ENCODE measurements at places on chromosomes 4 and X. TPM values are rescaled to one million over a fixed set of nuclear protein-coding genes. Genes with fewer than 3 reads are reported as not detected.

GRCh38 chrX:132622130-132622529 is 133.3 kb upstream of the MBNL3 start:
- H3K27me3 ChIP-seq: peaks cover 29% of the 10 kb centered on the region
- no peak for DNase-seq
- no peak overlapping the region for H3K4me3 ChIP-seq
- no peaks in the 10 kb centered on the region for H3K36me3 ChIP-seq
- no peaks in the 10 kb centered on the region for H3K4me1 ChIP-seq
- H3K27ac ChIP-seq: no peak overlapping the region

GRCh38 chr4:54746218-54746617 is 88.5 kb downstream of the KIT start:
- no peak overlapping the region for H3K4me3 ChIP-seq
- no peaks in the 10 kb centered on the region for H3K27me3 ChIP-seq
- no peaks in the 10 kb centered on the region for H3K36me3 ChIP-seq
- no peak overlapping the region for H3K27ac ChIP-seq
- no peak for DNase-seq

GRCh38 chr4:3770323-3771163 is 4.4 kb downstream of the ADRA2C start:
- no peaks in the 10 kb centered on the region for H3K36me3 ChIP-seq
- no peak overlapping the region for H3K4me3 ChIP-seq
- H3K27ac ChIP-seq: no peak overlapping the region
- DNase-seq: no peak
- no peaks in the 10 kb centered on the region for H3K4me1 ChIP-seq
- H3K27me3 ChIP-seq: peaks cover 53% of the 10 kb centered on the region

- H3K27ac ChIP-seq: no peak overlapping the region
- no peaks in the 10 kb centered on the region for H3K36me3 ChIP-seq
- no peak for DNase-seq
- no peaks in the 10 kb centered on the region for H3K4me1 ChIP-seq
Measured at GRCh38 chr4:41712425-41712824, 36.1 kb downstream of the PHOX2B start.

- no peaks in the 10 kb centered on the region for H3K36me3 ChIP-seq
- H3K27me3 ChIP-seq: no peaks in the 10 kb centered on the region
- no peak overlapping the region for H3K4me3 ChIP-seq
Measured at GRCh38 chr4:182015893-182016292, 227.3 kb upstream of the TENM3 start.

DNA sequence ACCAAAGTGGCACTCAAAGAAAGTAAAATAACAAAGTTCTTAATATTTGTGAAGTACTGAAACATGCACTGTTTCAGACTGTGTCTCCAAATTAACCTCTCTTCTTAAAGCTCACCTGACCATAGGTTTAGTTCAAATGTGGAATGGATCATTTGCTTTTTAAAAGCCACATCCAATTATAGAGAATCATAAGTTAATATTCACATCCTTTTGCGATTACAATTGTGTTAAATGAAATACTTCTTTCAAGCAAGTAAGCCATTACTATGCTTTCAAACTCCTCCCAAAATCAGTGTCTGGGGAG is 95.3 kb upstream of the PTPN13 start:
- no peak overlapping the region for H3K4me3 ChIP-seq
- H3K27me3 ChIP-seq: no peaks in the 10 kb centered on the region
- H3K36me3 ChIP-seq: no peaks in the 10 kb centered on the region
- H3K4me1 ChIP-seq: peaks cover 21% of the 10 kb centered on the region

- no peaks in the 10 kb centered on the region for H3K4me1 ChIP-seq
- no peak overlapping the region for H3K4me3 ChIP-seq
- H3K36me3 ChIP-seq: no peaks in the 10 kb centered on the region
- no peak overlapping the region for H3K27ac ChIP-seq
- no peaks in the 10 kb centered on the region for H3K27me3 ChIP-seq
- DNase-seq: no peak
Measured at GRCh38 chrX:8673201-8673600, 58.7 kb downstream of the ANOS1 start.

- no peak overlapping the region for H3K4me3 ChIP-seq
- DNase-seq: no peak
- no peaks in the 10 kb centered on the region for H3K36me3 ChIP-seq
- no peaks in the 10 kb centered on the region for H3K4me1 ChIP-seq
- H3K27me3 ChIP-seq: no peaks in the 10 kb centered on the region
Measured at GRCh38 chr4:45324455-45325417, 598.4 kb upstream of the GNPDA2 start.

Gene XIAP
- 47.4 TPM for total RNA-seq

Gene PRDM5
- 39.4 TPM for total RNA-seq

Gene NDP
- 0.59 TPM for total RNA-seq

Gene F8A3
- 0.88 TPM for total RNA-seq

Gene SRP72
- total RNA-seq: 72.0 TPM

Gene TAF7L
- 0.36 TPM for total RNA-seq
